ENCODE measurements at places on chromosomes 5 and 9.

DNA sequence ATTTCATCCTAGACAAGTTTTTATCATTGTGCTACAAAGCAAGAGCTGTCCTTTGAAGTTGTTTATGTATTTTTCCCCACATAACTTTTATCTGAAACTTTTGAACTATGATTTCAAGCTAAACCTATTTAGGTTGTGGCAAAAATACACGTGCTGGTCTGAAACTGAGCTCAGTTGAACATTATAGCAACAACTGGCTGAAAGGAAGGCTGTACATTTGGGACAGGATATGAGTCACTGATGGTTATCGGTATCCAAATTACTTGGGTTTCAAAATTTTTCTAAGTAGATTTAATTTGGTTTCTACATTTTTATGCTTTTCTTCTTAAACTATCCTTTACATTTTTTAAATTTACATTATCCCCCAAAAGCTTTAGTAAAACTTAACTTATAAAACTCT is 627.3 kb upstream of the NUDT12 start:
- DNase-seq: no peak

DNA sequence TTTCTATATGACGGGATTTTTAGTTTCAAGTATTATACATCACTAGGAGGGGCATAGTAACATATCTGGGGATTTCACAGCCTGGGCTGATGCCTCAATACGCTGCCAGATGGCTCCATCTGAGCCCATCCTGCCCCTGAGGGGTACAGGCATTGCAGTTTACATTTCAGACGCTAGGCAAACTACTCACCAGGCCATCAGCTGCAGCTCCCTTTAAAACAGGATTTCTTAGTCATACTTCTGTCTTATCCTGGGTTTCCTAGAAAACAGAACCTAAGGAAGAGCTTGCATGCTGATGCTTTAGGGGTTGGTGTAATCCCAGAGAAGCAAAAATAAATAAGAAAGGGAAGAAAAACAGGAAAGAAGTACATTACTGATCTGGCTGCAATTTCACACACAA is 372.8 kb upstream of the PIK3R1 start:
- DNase-seq: no peak

- DNase-seq: no peak
Measured at GRCh38 chr5:27124590-27124989, 86.2 kb upstream of the CDH9 start.

- DNase-seq: no peak
Measured at GRCh38 chr9:100307080-100307479, 45.7 kb downstream of the TEX10 start.

DNA sequence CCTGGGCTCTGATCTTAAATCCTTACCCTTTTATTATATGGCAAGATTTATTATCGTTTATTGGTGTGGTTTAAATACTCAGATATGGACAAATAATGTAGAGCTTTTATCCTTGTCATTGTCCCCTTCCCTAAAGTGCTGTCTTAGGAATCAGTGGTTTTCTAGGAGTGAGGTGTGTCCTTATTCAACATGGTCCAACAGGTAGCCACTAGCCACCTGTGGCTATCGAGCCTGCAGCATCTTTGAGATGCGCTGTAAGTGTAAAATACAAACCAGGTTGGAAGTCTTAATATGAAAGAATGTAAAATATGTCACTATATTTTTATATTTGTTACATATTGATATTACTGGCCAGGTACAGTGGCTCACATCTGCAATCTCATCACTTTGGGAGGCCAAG is 82.4 kb upstream of the BASP1 start:
- DNase-seq: no peak
